NCI-H774 (cell line): ENCODE measurements at places on chromosomes 1 and 21.

- no peak for DNase-seq
Observed at GRCh38 chr1:225745273-225745672, 32.4 kb upstream of the SRP9 start.

- DNase-seq = no peak
Observed at GRCh38 chr1:33435096-33435820, 4.4 kb upstream of the PHC2 start.

GRCh38 chr1:119446321-119446720 is 31.4 kb downstream of the HSD3B2 start:
- DNase-seq = no peak

- DNase-seq = peak; percentile 5
Observed at GRCh38 chr1:22105611-22106207, 37.2 kb downstream of the WNT4 start.

- no peak for DNase-seq
Observed at GRCh38 chr1:21234779-21235178, 55.5 kb downstream of the ECE1 start.

- DNase-seq = no peak
Observed at GRCh38 chr1:27413004-27413403, 20.6 kb downstream of the GPR3 start.
